Activated CD8-positive, alpha-beta memory T cell treated with anti-CD3 and anti-CD28 coated beads for 1 hour (primary cell): ENCODE measurements at places on chromosomes 1 and 21.

DNA sequence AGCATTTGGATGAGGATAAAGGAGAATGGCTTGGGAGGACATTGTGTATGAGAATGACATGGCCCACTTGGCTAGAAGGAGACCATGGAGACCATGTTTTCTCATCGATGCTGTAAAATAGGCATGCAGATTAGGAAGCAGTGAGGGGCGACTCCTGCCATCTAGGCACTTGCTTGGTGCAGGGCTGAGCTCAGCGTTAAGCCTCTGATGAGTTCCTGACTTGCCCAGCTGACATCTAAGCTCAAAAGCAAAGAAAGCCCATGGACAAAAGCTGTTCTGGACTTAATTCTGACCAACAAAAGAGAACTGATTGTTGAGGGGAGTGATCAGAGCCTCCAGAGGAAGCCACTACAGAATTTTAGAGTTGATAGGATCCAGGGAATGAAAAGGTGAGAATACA is 74.5 kb downstream of the LRRN2 start:
- no peak for DNase-seq

- DNase-seq, result no peak
Observed at GRCh38 chr1:248404024-248404423, 1.2 kb downstream of the OR2T1 start.

- no peak for DNase-seq
Observed at GRCh38 chr1:73886716-73887115, 311.3 kb downstream of the LRRIQ3 start.

DNA sequence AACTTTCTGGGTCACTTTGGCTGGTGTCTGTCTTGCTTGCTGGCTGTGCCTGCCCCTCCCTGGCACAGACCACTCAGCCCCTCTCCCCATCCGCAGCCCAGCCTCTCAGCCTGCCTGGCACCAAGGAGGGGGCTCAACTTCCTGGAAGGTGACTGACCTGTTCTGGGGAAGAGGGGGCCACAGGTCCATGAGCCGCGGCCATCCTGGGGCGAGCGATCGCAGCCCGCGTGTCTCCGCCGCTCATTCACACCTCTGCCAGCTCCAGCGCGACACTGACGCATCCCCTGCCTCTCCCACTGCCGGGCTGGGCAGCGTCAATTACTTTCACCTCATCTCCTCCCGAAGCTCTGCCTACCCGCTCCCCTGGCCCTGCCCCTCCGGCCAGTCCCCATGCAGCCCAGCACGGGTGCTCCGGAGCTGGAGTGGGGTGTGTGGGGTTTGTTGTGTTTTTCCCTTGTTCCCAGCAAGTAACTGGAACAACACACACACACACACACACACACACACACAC is 14.3 kb downstream of the SLC6A9 start:
- no peak for DNase-seq

GRCh38 chr1:32250893-32251716 is at the start of gene LCK:
TSS of gene LCK (plus strand) at chr1:32251265. CDS start at chr1:32274330, 23,065 bp downstream.
- DNase-seq, result no peak

GRCh38 chr1:226643177-226643576 is 94.6 kb downstream of the STUM start:
- peak; percentile 44 for DNase-seq

DNA sequence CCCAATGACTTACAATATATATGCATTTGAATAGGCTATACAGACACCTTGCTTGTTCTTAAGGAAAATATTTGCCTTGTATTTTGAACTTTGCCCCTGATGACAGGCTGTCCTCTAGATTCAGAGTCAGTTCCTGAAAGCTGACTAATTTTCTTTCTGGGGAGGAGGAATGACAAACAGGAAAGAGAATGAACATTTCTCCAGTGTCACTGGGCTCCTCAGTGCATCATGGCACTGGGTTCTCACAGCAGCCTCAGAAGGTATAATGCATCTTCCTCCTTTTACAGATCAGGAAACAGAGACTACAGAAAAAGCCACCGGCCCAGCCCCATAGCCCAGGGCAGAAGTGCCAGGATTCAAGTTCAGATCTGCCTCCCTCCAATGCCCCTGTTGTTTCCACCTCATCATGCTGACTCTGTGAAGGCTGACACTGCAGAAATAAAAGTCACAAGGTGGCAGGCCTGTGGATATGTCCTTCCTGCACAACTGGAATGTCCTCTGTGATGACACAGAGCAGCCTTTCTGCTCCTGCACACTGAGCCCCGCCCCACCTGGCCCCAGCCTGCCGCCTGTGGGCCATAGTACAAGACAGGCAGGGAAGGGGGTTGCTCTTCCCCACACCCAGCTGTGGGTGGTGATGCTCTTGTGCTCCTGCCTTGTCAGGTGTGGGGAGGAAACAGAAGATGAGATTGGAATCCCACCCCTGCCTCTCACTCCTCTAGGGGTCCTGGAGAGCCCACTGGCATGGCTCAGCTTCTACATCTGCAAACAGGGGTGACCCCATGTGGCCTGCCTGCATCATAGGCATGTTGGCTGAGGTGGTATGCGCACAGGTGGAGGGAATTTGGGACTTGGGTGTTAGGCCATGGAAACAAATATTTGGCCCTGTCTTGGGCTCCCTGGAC is 6.4 kb downstream of the TTC22 start:
- no peak for DNase-seq
